Activated CD4-positive, alpha-beta T cell treated with anti-CD3 and anti-CD28 coated beads, Interleukin-2, Interleukin-4, amounts not matched to agents 100 ng/mL and 50 ng/mL, durations not matched to agents 16 hours and 8 hours (primary cell): ENCODE measurements at places on chromosomes 7 and 10.

DNA sequence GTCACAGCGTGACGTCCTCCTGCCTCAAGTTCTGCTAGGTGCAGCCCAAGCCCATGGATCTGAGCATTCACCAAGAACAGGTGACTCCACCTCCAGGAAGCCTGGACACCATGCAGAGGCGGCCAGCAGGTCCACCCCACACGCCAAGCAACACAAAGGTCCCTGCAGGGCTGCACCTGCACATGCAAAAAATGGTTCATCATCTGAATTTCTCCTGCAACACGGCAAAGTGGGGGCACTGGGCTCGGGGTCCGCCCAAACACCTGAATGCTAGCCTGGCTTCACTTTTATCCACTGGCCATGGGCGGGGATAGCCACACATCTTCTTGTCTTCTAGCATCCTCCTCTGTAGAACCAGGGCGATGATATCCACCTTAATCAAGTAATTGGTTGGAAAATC lies 28.9 kb downstream of the CNPY1 start:
- DNase-seq = no peak

DNA sequence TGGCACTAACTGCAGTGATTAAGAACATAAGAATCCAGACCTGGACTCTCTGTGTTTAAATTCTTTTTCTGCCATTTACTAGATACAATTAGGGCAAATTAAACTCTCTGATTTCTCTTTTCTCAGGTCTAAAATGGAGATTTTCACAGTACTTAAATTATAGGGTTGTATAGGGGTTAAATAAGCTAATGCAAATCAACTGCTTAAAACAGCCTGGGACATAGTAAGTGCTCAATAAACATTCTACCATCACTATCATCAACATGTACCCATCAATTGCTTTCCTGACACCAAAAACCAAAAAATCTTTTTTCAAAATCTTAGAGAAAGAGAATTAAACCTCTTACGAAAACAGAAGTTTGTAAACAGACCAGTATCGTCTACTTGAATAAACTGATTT lies 4.5 kb downstream of the ZNF800 start:
- no peak for DNase-seq

- DNase-seq = no peak
Measured at GRCh38 chr10:17415046-17415658, 39.2 kb downstream of the ST8SIA6 start.

GRCh38 chr7:6198689-6199595 lies 73.5 kb downstream of the CYTH3 start:
- no peak for DNase-seq

DNA sequence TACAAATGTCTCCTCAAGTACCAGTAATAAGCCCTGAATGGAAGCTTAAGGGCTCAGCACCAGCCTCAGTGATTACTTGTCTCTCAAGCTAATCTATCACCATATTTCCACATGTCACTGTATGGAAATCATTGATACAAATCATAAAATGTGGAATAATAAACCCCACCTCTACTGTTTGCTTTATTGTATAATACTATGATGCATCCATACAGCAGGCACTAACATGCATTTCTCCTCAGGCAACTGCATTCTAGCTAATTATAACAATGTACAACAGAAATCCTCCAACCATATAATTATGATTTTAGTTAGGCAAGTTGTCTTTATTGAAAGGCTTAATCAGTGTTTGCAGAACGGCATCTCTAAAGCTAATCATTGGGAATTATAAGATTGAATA lies 26.2 kb downstream of the CRPPA start:
- no peak for DNase-seq

DNA sequence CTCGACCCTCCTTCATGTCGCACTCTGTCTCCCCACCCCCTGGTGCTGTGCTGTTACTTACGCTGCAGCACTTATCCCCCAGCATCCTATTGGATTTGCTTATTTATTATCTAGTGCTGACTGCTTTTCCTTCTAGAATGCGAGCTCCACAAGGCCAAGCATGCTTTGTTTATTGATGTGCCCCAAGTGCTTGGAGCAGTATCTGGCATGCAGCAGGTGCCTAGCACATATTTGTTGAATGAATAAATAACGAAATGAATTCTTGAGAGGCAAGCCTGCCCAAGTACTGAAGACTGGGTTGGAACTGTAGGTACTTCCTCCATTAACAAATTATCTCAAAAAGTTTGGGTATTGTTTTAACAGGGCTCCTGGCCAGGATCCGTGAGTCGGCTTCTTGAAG lies 24.8 kb upstream of the ZNF32 start:
- DNase-seq = no peak

DNA sequence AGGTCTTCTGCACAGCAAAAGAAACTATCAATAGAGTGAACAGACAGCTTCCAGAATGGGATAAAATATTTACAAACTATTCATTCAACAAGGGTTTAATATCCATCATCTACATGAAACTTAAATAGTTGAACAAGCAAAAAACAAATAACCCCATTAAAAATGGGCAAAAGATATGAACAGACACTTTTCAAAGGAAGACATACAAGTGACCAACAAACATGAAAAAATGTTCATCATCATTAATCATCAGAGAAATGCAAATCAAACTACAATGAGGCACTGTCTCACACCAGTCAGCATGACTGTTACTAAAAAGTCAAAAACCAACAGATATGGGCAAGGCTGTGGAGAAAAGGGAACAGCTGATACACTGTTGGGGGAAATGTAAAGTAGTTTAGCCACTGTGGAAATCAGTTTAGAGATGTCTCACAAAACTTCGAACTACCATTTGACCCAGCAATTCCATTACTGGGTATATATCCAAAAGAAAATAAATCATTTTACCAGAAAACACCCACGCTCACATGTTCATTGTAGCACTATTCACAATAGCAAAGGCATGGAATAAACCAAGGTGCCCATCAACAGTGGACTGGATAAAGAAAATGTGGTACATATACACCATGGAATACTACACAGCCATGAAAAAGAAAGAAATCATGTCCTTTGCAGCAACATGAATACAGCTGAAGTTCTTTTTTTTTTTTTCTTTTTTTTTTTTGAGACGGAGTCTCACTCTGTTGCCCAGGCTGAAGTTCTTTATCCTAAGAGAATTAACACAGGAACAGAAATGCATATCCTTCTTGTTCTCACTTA lies 172.6 kb downstream of the KLF6 start:
- no peak for DNase-seq

- DNase-seq = peak; percentile 27
Measured at GRCh38 chr10:14553448-14553847, 221.2 kb downstream of the FAM107B start.
